Kasumi-1 (cell line): ENCODE measurements at places on chromosomes 5 and 9.
A peak's percentile ranks its signal among the peaks of the same experiment; 100 is the strongest.

DNA sequence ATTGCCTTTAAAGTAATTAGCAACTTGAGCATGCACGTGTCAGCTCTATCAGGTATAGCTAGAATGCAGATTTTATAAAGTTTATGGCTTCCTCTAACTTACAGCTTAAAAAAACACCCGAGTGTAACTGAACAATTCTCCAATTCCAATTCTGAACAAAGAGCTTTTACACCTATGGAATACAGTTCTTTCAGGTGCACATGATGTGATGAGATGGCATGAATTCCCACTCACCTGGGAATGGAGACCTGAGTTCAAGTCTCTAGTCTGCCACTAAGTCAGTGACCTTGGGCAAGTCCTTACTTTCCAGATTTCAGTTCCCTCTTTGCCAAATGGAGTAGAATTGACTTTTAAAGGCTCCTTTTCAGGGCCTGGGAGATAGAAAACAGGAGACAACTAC, 1.8 kb downstream of the ZFAND5 start:
- DNase-seq = no peak

GRCh38 chr5:151925340-151925739, 689 bp upstream of the GLRA1 start:
- no peak for DNase-seq

- no peak for DNase-seq
Measured at GRCh38 chr5:79642210-79642609, 30.0 kb downstream of the TENT2 start.

- no peak for DNase-seq
Measured at GRCh38 chr9:22401671-22402070, 45.0 kb upstream of the DMRTA1 start.

DNA sequence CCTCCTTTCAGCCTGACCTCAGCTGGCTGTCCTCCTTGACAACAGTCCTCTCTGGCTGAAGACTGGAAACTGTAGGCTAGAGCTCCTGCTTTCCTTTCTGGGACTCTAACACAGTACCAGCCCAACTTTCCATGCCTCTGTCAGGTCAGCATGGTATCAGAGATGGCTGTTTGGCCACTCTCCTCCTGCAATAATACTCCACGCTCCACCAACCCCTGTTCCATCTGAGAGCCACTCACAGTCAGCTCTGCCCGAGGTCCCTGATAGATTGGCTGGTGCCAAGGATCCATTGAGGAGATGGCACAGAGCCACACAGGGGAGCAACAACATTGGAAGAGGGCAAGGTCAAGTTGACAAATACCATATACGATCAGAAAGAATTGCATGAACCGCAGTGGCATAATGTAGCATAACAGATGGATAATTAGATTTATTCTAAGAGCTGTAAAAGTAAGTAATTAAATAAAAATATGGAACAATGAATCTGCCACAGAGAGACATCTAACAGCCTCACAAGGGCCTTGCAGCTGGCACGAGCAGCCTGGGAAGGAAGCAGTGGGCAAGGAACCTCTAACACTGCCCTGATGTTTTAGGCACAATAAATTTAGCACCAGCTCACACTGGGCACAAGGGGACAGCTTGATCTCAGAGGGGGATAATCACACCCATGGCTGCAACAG, 94.3 kb upstream of the LRRTM2 start:
- DNase-seq = no peak

DNA sequence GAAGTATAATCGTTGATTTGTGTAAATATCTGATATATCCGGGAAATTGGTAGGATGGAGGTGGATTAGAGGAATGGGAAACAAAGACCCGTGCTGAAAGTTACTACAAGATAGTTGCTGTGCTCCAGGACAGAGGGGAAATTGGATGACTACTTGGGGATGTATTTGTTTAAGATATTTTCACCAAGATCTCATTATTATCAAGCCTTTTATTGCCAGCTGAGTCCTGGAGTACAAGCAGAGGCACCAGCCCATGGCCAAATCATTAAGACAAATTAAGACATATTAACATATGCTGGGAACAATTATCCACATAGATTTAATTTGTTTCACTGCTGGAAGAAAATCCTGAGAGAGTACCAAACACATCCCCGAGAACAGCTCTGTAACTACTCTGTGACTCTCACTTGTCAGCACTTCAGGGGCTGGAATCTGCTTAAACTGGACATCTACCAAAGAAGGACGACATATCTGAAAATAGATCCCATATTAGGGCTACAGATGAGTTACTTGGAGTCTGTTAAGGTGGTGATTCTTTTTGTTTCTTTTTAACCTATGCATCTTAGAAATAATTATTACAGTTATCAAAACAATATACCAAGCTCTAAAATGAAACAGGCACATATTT, 68.2 kb downstream of the SLC1A1 start:
- no peak for DNase-seq

GRCh38 chr5:96854067-96854466, 22.2 kb upstream of the ERAP2 start:
- no peak for DNase-seq

DNA sequence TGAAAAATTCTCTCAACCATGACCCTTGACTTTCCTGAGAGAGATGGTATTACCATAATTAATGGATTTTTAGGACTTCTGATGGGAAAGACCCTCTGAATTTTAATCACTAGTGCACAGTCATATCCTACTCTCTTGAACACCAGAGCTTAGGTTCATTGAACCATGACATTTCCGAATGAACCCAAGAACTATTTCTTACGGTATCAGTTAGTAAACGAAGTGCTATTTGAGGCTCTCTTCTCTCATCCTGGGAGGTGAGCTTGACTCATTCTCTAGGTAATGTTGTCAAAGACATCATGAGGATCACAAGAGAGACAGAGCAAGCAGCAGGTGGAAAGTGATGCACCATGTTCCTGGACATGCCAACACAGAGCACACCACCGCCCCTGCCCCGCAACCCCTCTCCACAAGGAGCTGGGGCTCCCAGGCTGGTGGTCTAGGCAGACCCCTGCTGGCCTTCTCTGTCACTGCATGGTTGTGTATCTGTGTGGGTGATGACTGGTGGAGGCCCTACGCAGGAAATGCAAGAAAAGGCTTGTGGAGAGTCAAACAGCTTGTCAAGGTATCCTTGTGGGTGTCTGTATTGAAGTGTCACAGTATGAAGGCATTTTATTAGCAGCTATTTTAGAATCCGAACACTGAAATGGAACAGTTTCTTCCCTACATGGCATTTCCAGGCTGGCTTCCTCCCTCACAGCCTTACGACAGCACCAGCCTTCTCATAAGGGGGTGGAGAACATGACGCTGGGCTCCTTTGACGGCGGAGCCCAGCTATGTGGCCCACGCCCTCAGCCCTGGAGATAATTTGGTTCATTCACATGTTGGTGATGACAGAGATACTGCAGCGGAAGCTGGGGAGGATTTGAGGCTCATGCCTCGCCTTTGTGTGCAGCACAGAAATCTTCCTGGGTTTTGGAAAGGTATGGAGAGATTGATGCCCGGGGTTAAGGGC, 297.6 kb downstream of the NTRK2 start:
- no peak for DNase-seq

- no peak for DNase-seq
Measured at GRCh38 chr9:18707061-18707461, 233.1 kb downstream of the ADAMTSL1 start.

DNA sequence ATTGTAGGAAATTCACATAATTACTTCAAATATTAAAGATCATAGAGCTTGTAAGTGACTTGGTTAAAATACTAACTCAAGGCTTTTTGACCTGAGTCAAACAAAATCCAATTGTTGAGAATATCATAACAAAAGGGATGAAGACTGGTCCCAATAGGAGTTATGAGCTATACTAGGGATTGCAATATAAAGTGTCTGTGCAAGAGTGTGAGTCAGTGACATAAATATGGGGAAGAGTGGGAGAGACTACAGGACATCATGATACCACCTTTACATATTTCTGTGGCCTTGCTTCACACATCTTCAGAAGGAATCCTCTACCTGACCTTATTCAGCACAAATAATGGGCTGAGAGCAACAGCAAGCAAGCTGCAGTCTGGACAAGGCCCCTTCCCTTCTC, 180.9 kb upstream of the SLC24A2 start:
- no peak for DNase-seq

- DNase-seq = no peak
Measured at GRCh38 chr5:80925931-80926330, 34.2 kb upstream of the RASGRF2 start.

DNA sequence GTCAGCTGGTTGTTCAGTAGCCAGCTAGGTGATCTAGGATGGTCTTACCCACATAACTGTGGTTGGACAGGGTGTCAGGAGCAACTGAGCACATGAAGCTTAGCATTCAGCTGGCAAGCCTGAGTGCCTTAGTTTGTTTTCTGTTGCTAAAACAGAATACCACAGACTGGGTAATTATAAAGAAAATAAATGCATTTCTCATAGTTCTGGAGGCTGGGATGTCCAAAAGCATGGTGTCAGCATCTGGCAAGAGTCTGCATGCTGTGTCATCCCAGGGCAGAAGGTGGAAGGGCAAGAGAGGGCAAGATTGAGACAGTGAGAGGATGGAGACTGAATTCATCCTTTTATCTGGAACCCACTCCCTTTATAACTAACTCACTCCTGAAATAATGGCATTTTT, 921.5 kb downstream of the TLE4 start:
- DNase-seq = no peak

DNA sequence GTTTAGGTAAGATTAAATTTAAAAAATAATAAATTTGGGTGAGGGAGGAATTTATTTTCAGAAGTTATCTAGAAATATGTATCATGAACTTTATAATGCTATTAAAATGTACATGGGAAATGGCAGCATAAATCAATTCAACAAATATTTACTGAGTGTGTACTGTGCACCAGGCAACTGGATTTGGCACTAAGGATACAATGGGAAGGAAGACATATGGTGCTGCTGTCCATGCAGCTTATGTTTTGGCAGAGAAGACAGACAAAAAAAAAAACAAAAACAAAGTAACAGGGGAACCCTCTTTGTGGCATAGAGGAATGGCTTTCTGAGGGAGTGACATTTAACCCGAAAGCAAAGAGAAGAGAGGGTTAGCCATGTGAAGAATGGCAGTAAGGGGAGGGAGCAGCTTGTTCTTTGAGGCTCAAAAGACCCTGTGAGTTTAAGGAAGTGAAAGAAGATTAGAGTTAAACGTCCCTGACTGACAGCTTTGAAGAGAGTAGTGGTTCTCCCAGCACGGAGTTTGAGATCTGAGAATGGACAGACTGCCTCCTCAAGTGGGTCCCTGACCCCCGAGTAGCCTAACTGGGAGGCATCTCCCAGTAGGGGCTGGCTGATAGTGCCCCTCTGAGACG, 23.9 kb downstream of the CNTRL start:
- DNase-seq = no peak

- peak; percentile 96 for DNase-seq
Measured at GRCh38 chr5:142737179-142737578, 33.0 kb upstream of the ARHGAP26 start.

DNA sequence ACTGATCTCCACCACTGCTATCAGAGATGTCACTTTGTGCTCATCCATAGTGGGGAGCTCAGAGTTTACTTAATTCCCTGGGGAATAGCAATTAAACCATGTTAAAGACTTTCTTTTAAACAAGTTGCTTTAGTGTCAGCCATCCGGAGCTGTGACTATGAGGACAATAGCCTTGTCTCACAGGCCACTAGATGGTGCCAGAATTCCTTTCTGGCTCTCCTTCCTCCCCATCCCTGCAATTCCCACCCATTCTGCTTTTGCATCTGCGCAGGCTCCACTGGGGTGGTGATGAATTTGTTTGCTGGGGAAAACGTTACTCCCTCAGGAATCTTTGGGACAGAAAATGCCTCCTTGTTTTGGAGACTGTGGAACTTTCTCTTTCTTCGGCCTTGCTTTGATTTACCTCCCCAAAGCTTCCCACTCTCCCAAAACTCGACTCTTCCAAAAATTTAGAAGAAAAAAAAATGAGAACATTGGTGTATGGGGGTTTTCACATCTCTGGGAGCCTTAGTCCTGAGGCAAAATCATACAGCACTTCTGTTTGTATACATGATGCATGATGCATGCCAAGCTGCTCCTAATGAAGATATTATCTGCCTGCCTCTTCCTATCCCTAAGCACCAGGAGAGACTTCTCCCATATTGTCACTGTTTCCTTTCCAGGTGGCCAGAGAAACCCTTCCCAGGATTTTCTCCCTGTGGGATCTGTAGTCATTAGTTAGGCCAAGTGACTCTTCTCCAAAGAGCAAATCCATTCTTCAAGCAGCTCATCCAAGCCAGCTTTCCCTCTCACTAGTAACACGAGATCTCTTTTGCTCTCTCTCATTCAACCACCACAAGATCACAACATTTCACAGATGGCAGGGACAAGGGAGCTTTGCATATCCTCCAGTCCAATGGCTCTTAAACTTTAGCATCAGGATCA, 466.1 kb downstream of the TLR4 start:
- peak; percentile 40 for DNase-seq

DNA sequence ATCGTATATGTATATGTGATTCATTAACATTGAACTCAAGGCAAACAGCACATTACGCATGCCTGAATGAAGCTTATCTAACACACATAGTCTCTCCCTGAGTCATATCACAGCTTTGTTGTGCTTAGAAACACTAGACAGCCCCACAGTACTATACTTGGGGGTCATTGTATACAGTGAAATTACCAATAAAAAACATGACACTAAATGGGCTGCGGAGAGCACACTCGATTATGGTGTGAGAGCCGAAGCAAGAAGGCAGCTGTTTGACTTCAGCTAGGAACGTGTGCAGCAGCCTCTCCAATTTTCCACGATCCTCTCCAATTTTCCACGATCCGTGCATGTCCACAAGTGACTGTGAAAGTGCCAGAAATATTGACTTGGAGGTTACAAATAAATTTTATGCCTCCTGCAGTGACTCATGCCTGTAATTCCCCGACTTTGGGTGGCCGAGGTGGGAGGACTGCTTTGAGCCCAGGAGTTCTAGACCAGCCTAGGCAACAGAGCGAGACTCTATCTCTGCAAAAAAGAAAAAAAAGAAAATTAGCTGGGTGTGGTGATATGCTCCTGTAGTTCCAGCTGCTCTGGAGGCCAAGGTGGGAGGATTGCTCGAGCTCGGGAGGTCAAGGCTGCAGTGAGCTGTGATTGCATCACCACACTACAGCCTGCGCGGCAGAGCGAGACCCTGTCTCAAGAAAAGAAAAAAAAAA, 102.4 kb downstream of the DAPK1 start:
- no peak for DNase-seq

GRCh38 chr9:124242331-124243194, 15.2 kb upstream of the NEK6 start:
- peak; percentile 97 for DNase-seq

- DNase-seq = no peak
Measured at GRCh38 chr9:37449862-37450632, 15.2 kb downstream of the ZBTB5 start.

- DNase-seq = no peak
Measured at GRCh38 chr5:179588166-179588565, 35.3 kb downstream of the HNRNPH1 start.
